ENCODE measurements at places on chromosomes 16 and 17.

- DNase-seq, result no peak
Measured at GRCh38 chr17:2402544-2402943, 1.7 kb upstream of the MNT start.

- peak; percentile 92 for DNase-seq
Measured at GRCh38 chr16:4298761-4299522, 16.9 kb upstream of the GLIS2 start.

DNA sequence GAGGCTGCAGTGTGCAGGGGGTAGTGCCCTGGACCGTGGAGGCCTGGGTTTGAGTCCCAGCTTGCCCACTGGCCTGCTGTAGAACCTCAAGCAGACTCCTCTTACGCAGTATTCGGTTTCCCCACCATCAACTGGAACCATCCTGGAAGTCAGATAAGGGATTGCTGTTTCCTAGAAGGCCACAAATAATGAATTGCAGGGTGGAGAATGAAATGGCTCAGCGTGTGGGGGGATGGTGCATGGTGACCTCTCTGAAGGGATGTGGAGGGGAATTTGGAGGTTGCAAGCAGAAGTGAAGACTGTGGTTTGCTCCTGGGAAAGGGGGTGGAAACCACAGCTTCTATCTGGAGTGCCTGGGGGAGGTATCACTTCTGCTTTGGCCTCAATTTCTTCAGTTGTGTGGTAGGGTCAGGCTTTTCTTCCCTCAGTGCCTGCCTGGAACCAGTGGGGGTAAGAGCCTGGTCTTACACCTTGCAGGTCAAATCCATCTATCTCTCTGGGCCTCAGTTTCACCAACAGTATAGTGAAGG, 1.7 kb downstream of the ADGRG5 start:
- no peak for DNase-seq

- no peak for DNase-seq
Measured at GRCh38 chr17:61532826-61533225, 58.2 kb downstream of the NACA2 start.

DNA sequence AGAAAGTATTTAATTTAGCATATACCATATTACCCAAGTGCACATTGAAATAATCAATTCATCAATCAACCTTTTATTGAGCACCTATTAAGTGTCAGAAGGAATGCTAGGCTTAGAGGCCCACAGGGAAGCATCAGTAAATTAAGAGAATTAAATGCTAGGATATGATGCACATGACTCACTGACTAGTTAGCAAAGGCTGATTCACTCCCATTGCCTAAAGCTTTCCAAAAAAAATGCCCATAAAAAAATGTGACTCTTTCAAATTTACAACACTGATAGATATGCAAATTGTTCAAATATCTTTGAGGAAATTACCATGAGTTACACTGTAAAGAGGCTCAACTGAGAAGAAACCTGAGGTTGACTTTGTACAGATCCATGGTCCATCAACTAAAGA, 883.3 kb downstream of the CDH11 start:
- no peak for DNase-seq

GRCh38 chr17:45951941-45952340, 47.1 kb upstream of the STH start:
- no peak for DNase-seq

GRCh38 chr17:48283411-48283810, 146.6 kb downstream of the SKAP1 start:
- DNase-seq, result no peak

- DNase-seq, result no peak
Measured at GRCh38 chr16:23408823-23409298, 44.1 kb downstream of the COG7 start.

GRCh38 chr16:58515871-58516767, 802 bp downstream of the SETD6 start:
- DNase-seq, result no peak

DNA sequence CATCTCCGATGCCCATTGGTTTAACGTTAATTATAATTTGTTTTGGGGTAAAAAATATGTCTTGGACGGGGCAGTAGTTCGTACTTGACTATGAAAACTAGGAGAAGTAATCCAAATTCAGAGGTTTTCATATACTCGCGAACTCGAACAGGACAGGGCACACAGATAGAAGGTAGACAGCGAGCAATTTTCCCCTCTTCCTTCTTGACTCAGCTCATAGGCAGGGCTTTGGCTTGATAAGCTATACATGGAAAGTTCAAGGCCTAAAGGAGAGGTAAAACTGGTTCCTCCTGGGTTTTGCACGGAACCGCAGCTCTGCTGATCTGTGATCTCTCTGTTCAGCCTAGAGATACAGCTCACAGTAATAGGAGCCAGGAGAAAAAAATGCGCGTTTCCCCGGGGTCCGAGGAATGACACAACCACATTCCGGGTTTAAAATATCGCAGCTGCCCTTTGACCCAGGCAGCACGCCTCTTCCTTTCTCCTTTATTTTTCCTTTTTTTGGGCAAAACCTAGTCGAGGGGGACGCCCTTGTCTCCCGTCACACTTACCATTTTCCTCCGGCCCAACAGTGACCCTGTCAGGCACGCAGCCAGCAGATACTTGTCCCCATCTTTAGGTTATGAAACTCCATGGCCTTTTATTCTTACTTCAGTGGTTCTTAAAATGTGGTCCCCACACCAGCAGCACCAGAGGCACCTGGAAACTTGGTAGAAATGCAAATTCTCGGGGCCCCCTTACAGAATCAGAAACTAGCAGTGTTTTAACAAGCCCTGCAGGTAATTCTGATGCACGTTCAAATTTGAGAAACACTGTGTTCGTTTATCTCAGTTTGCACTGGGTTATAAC, 1.7 kb upstream of the LASP1 start:
- DNase-seq, result no peak

All from osteocyte (in vitro differentiated cells).